ENCODE measurements at places on chromosomes 6 and 20.

GRCh38 chr6:31639449-31639861 is 13.0 kb downstream of the BAG6 start:
- no peak for DNase-seq

DNA sequence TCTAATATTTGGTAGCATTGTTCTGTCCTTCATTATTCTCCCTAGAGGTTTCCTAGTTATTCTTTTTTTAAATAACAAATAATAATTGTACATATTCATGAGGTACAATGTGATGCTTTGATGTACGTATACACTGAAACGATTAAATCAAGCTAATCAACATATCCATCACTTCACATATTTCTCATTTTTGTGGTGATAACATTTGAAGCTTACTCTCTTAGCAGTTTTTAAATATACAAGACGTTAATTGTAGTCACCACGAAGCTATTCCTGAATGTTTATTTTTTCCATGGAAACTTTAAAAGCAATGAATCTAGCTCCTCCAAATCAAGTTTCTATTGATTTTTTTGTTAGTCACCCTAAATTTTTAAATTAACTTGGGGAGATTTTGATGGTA is 116.5 kb upstream of the PRND start:
- no peak for DNase-seq

GRCh38 chr20:46809706-46810360 is 84.8 kb upstream of the EYA2 start:
- no peak for DNase-seq

DNA sequence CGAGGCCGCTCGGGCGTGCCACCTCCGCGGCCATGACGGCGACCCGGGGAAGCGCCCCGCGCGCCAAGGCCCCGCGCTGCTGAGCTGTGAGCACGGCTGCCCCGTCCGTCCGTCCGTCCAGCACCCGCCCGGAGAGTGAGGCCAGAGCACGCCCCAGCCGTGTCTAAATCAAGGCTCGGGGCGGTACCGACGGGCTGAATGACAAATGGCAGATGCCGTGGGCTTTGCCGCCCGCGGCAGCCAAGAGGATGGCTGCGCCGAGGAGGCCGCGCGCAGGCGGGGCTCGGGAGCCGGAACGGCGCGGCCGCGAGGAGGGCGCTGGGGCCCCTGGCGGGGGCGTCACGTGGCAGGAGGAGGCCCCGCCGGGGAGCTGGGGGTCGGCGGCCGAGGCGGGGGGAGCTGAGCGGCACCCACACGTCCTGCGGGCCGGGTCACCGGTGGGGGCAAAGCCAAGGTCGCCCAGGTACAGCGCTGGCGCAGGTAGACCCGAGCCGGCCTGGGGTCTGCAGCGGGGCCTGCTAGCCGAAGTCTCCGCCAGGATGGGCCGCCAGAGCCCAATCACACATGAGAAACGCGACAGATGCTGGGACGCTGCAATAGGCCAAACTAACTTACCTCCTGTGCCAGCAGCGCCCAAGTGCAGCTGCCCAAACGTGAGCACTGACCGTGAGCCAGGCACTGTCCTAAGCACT is at the start of gene PLAGL1:
Gene PLAGL1 (minus strand): TSS at position 140 of the 692 bp plus-strand sequence. CDS start 60,123 bp downstream, outside the sequence.
- no peak for DNase-seq

- DNase-seq = no peak
Measured at GRCh38 chr6:165925474-165926156, 242.0 kb downstream of the TBXT start.

DNA sequence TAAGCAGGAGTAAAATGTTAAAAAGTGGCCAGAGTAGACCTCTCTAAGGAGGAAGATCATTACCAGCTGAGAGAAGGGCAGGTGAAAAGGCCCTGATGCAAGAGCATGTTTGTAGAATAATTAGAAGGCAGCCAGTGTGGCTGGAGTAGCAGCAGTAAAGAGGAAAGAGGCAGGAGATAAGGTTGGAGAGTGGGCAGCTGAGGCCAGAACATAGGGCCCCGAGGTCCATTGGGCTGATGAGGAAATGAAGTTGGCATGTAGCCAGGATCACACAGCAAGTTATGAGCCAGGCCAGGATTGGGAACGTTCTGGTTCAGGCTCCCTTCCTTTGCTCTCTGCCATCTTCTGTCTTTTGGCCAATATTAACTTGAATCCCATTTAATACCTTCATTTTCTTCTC is 51.6 kb downstream of the RALY start:
- no peak for DNase-seq
